ENCODE measurements at places on chromosomes 13 and 19. TPM values are rescaled to one million over a fixed set of nuclear protein-coding genes. Genes with fewer than 3 reads are reported as not detected.
A peak's percentile ranks its signal among the peaks of the same experiment; 100 is the strongest.

The PTPRH gene
- 43.2 TPM for total RNA-seq

The NLRP4 gene
- total RNA-seq: not detected

- H3K36me3 ChIP-seq: peaks cover 12% of the 10 kb centered on the region
- no peak overlapping the region for H3K27ac ChIP-seq
- no peak overlapping the region for H3K4me3 ChIP-seq
- no peaks in the 10 kb centered on the region for H3K27me3 ChIP-seq
- H3K4me1 ChIP-seq: peaks cover 14% of the 10 kb centered on the region
- DNase-seq: no peak
Measured at GRCh38 chr19:7654401-7654800, 14.4 kb upstream of the RETN start.

GRCh38 chr13:27171244-27171826 lies at the start of gene USP12:
Gene USP12 (minus strand): TSS chr13:27171811. CDS start chr13:27171639, 172 bp downstream.
- H3K27me3 ChIP-seq: no peaks in the 10 kb centered on the region
- H3K36me3 ChIP-seq: peaks cover 13% of the 10 kb centered on the region
- peak within 1 kb of the TSS; percentile 83 for H3K4me3 ChIP-seq
- peaks cover 34% of the 10 kb centered on the region for H3K4me1 ChIP-seq
- H3K27ac ChIP-seq: peak within 1 kb of the TSS; percentile 74

- no peaks in the 10 kb centered on the region for H3K27me3 ChIP-seq
- peaks cover 5% of the 10 kb centered on the region for H3K36me3 ChIP-seq
- peaks cover 28% of the 10 kb centered on the region for H3K4me1 ChIP-seq
Measured at GRCh38 chr13:33186861-33187291, 98.7 kb downstream of the STARD13 start.

- H3K27me3 ChIP-seq: no peaks in the 10 kb centered on the region
- DNase-seq: no peak
- H3K36me3 ChIP-seq: peaks cover 54% of the 10 kb centered on the region
- H3K27ac ChIP-seq: peak overlapping the region; percentile 93
Measured at GRCh38 chr19:48900477-48901406, 630 bp downstream of the NUCB1 start.

The PSG11 gene
- not detected for total RNA-seq

GRCh38 chr13:107376341-107377125 lies 808.6 kb upstream of the ARGLU1 start:
- no peak for DNase-seq
- H3K4me3 ChIP-seq: no peak overlapping the region
- H3K36me3 ChIP-seq: no peaks in the 10 kb centered on the region

DNA sequence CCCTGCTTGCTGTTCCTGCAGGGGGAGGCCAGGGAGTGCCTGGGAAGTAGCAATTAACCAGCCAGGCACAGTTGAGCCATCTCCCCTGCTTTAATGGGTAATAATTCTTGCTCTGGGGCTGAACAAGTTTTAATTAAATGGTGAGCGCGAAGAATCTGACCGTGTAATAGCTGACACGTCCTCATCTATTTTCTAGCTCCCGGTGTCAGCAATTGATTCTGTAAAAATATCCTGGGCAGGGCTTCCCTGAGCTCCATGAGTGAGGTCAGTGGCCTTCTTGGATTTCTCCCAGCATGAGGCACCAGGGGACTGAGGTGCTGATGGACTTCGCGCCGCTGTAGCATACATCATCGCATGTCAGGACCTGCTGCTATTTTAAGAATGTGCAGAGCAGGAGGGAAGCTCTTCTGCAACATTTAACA lies 26.9 kb downstream of the SIPA1L3 start:
- peak; percentile 37 for DNase-seq
- H3K4me3 ChIP-seq: peak overlapping the region; percentile 93
- H3K4me1 ChIP-seq: peaks cover 65% of the 10 kb centered on the region
- peaks cover 34% of the 10 kb centered on the region for H3K36me3 ChIP-seq

DNA sequence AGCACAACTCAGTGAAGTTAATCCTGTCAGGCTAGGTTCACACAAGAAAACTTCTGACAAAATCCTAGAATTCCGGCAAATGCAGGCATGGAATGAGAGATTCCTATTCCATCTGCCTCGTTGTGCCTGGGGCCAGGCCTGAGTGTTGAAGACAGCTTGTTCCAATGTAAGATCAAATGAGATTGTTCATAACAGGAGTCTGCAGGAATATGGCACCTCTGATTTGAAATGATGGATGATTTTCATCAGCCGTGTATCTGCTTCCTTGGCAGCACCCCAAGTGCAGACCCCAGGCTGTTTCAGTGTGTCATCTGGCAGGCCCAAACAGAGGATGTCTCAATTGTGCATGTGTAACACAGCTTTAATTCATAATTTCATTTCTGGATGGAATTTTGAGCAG lies 35.3 kb upstream of the SACS start:
- no peak overlapping the region for H3K27ac ChIP-seq
- DNase-seq: no peak
- no peak overlapping the region for H3K4me3 ChIP-seq
- H3K36me3 ChIP-seq: peaks cover 12% of the 10 kb centered on the region
- H3K27me3 ChIP-seq: no peaks in the 10 kb centered on the region

The ZNF490 gene
- 6.3 TPM for total RNA-seq

DNA sequence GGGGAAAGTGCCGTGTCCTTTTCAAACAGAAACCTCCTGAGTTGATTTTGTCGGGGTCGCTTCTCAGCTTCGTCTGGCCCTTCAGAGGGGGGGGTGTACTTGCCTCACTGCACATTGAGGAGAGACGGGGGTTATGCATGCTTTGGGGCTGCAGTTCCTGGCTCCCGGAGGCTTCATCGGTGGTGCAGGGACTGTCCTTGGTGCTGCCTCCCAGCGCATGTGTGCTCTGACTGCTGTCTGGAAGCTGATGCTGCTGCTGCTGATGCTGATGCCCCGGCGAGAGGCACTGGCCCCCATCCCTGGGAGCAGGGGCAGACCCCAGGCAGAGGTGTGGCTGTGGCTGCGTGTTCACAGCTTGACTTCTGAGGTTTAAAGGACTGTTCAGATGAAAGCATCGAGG lies 91.0 kb downstream of the ARHGEF7 start:
- peaks cover 8% of the 10 kb centered on the region for H3K4me1 ChIP-seq
- H3K27ac ChIP-seq: no peak overlapping the region
- no peaks in the 10 kb centered on the region for H3K27me3 ChIP-seq
- no peaks in the 10 kb centered on the region for H3K36me3 ChIP-seq

DNA sequence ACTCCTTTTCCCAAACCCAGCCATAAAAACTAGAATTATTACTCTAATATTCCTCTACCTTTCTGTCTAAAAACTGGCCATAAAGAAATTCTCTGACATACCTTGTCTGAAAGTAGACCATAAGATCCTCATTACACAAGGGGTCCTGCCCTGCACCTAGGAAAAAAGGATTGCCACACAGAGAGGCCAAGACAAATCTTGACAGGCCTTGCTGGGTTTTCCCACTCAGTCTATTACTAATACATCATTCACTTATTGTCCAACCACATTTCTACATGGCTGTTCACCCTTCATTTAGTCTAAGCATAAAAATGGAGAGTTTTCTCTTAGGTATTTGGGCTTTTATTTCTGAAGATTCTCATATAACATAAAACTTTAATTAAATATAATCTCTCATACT lies 319.8 kb downstream of the PCDH20 start:
- no peak for DNase-seq
- no peaks in the 10 kb centered on the region for H3K27me3 ChIP-seq
- no peak overlapping the region for H3K4me3 ChIP-seq
- no peak overlapping the region for H3K27ac ChIP-seq

DNA sequence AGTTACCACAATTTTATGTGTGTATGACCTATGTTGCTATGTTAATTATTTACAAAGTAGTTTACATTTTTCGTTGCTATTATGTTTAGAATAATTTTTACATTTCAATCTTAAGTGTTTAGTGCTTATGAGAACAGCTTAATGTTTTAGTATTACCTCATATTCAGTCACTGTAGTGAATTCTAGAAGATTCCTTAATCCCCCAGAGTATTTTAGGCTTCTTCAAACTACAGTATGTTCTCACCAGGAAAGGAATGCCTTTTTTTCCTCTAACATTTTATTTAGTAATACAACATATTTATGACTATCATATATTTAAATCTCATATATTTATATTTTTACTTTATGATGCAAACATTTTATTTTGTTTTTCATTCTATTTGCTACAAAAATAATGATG lies 612.1 kb upstream of the KLHL1 start:
- no peak overlapping the region for H3K4me3 ChIP-seq
- no peaks in the 10 kb centered on the region for H3K36me3 ChIP-seq
- no peaks in the 10 kb centered on the region for H3K27me3 ChIP-seq
- no peak for DNase-seq
